ENCODE measurements at places on chromosomes 2 and 18.

GRCh38 chr2:74725287-74725686 is 71.2 kb downstream of the SEMA4F start:
- DNase-seq: no peak

- DNase-seq: no peak
These were observed 15.7 kb upstream of the NT5C1B start for GRCh38 chr2:18605115-18605514.

GRCh38 chr2:148865512-148865911 is 9.5 kb upstream of the KIF5C start:
- no peak for DNase-seq

DNA sequence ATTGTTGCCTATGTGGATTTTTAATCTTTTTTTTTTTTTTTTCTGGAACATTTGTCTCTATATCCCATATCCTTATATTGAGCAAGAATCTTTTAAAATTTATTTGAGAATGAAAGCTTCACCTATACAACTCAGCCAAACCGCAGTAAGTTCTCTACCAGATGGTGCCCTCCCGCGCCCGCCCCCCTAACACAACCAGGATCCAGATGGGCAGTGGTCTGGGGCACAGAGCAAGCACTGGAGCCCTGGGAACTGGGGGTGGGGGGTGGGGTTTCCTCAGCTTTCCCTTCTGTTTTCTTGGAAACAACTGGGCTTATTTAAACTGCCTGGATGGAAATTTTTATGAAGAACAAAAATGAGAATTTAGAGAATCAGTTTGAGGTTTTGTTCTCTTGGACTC is 74.6 kb downstream of the ACAA2 start:
- no peak for DNase-seq

DNA sequence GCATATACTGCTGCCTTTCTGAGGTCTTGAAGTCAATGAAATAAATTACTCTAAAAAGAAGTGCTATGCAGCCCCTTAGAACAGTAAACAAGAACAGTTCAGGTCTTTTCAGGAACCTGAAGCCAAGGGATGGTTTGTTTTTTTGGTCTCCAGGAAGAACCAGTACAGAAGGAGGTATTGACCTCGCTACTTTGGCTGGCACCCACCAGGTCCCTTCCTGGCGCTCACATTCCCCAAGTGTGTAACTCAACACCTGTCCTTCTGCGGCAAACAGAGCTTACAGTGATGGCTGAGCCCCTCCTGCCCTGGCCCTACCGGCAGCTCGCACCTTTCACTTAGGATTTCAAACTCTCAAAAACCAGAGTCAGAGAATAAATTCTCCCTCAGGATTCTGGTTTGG is 51.9 kb downstream of the SETBP1 start:
- DNase-seq: no peak

- no peak for DNase-seq
These were observed 140.8 kb downstream of the MEIS1 start for GRCh38 chr2:66575625-66576310.

GRCh38 chr2:120389036-120389391 is 43.1 kb downstream of the INHBB start:
- no peak for DNase-seq

GRCh38 chr2:157786663-157787363 is 89.3 kb downstream of the ACVR1 start:
- no peak for DNase-seq

GRCh38 chr2:158142568-158143332 is 41.1 kb downstream of the UPP2 start:
- DNase-seq: no peak

DNA sequence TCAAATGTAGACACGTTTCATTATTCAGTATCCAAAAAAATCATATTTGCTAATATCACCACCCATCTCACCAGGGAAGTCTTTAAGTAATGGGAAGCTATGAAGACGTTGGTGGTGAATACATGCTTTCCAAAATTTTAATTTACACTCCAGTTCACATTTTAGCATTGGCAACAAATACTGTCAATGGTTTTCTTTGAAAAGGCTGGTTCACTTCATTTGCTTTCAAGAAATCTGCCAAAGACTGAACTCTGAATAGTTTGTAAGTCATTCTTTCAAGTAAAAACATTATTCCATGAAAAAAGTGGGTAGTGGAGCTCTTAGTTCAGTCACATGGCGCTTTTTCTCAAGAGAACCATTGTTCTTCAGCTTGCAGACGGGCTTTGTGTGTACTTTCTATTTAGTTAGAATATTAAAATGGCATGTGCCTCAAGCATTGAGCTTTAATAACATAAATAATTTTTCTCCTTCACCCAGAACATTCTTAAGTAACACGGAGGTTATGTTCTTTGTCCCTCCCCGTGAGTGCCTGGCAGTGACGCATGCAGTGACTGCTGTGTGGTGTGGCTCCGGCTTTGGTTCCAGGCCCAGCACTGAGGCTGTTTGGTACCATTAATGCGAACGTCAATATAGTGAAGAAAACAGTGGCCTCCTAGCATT is 300.0 kb upstream of the HDAC4 start:
- no peak for DNase-seq

- DNase-seq: no peak
These were observed 138.1 kb upstream of the CHAC2 start for GRCh38 chr2:53629501-53629900.

- no peak for DNase-seq
These were observed 113.3 kb downstream of the KIAA1328 start for GRCh38 chr18:36942264-36942663.

GRCh38 chr2:46248171-46248570 is 49.0 kb upstream of the EPAS1 start:
- DNase-seq: no peak

DNA sequence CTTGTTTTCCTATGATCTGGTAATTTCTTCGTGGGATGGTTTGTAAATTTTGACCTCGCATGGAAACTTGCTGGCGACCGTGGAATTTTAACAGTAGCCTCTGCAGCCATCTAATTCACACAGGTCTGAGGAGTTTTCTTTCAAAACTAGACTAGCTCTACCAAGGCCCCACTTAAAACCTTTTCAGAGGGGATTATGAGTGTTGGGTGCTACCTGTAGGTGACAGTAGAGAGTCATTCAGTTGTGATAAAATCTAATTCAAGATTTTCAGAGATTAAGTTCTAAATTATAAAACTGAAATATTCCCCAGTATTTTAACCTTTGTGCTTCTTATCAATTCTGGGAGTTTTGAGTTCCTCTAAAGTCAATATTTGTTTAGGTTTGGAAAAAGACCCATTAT is 31.0 kb downstream of the THSD7B start:
- DNase-seq: no peak

- DNase-seq: no peak
These were observed 63.8 kb downstream of the SOWAHC start for GRCh38 chr2:109677835-109678580.

- DNase-seq: no peak
These were observed 93.8 kb downstream of the DTNA start for GRCh38 chr18:34803877-34804400.

DNA sequence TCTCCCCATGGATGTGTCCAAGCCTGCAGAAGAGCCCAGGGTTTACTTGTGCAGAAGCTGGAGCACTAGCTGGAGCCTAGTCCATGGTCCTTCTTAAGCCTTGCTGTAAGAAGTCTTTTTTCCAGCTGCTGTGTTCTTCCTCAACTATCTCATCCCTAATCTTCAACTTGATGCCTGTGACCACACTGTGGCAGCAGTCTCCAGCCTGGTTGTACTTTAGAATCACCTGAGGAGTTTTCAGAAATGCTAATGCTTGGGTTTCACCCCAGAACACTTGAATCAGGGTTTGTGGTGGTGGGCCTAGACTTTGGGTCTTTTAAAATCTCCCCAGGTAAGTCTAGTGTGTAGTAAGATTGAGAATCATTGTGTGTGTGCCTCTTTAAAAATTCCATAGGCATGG is 173.6 kb downstream of the ADCYAP1 start:
- DNase-seq: no peak

DNA sequence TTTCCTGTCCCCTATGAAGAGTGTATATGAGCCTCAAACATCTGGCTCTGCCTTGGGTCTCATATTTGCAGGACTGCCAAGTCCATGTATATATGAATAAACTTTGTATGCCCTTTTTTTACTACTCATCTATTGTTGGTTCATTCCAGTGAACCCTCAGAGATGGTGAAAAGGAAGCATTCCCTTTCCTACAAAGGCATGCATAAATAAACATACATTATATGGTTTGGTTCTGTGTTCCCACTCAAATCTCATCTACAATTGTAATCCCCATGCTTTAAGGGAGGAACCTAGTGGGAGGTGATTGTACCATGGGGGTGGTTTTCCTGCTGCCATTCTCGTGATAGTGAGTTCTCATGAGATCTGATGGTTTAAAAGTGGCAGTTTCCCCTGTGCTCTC is 534.2 kb downstream of the SPAG16 start:
- DNase-seq: no peak
